RPMI7951 (cell line): ENCODE measurements at places on chromosomes 16 and 17. TPM values are rescaled to one million over a fixed set of nuclear protein-coding genes. Genes with fewer than 3 reads are reported as not detected.

CAPNS2 gene
- total RNA-seq = 0.20 and 0.60 TPM in 2 replicates

CEP112 gene
- total RNA-seq = 3.1 and 5.9 TPM in 2 replicates

WNT3 gene
- total RNA-seq = 0.20 and 0.96 TPM in 2 replicates

GRCh38 chr17:46763416-46763815 lies 55.1 kb downstream of the WNT3 start:
- DNase-seq = no peak

DNA sequence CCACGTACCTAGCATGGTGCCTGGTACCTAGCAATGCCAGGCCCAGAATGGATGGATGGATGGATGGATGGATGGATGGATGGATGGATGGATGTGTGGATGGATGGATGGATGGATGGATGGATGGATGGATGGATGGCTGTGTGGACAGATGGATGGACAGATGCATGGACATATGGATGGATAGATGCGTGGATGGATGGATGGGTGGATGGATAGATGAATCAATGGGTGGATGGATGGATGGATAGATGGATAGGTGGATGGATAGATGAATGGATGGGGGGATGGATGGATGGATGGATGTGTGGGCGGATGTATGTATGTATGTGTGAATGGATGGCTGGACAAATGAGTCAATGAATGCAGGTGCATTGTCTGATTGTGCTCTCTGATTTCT lies 12.6 kb downstream of the GPR139 start:
- no peak for DNase-seq

FSCN2 gene
- not detected in 2 replicates for total RNA-seq

SPATA32 gene
- not detected in 2 replicates for total RNA-seq

GRCh38 chr16:87499189-87499486 lies 6.3 kb upstream of the ZCCHC14 start:
- peak; percentile 77 for DNase-seq

DNA sequence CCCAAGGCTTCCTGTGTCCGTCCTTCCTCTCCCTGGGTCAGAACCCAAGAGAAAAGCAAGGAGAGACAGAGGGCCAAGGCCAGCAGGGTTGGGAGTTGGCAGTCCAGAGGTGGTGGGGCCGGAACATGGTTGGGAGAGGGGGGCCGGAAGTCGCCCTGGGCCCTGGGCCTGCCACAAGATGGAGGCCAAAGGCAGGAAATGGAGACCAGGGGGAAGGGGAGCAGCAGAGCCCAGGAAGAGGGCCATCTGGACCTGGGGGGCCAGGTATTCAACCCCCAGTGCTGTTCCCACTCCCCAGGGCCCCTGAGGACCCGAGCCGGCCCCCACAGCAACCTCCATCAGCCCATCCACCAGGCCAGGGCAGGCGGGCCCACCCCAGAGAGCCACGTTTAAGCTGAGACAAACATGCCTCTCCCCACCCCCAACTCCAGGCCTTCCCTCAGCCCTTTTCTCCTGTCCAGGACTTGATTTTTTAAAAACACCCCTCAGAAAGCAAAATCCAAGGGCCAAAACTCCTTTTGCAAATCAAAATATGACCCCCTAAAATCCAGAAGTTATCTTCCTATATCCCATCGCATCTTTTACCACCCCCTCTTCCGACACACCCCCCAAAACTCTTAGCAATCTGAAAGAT lies 4.4 kb upstream of the BCL6B start:
- no peak for DNase-seq

- DNase-seq = no peak
Measured at GRCh38 chr16:50305441-50306061, 39.2 kb downstream of the ADCY7 start.

DNA sequence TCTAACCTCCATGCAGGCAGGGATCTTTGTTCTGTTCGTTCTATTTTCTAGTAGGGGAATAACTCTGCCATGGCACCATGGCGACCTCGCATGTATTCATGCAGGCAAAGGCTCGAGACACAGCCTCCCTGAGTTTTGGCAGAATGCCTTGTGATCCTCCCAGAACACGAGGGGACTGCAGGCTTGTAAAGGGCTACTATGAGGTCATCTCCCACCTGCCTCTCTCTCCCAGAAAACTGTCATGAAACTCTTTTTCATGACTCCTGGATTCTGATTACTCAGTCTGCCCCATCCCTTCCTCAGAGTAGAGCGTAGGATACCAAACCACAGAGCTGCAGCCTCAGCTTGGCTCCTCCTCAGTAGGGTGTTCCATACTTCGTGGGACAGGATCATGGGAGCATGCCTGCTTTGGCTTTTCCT lies 64.3 kb downstream of the IGF2BP1 start:
- DNase-seq = peak; percentile 56

DNA sequence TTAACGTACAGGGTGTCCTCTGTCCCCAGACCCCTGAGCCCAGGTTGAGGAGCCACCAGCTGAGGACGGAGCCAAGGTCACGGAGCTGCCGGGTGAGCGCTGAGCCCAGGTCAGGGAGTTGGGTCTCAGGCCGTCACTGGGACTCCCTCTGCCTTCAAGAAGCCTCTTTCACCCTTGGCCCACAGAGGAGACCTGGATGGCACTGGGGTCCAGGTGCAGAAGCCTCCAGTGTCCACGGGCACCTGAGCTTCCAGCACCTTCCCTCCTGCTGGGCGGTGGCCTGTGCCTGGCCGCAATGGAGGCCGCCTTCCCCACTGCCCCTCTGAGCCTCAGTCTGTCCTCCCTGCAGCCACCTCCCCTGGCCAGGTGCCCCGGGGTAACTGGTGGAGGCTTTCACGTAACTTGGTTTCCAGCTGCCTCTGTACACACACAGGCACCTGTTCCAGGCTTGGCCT lies 31.6 kb upstream of the CDH15 start:
- no peak for DNase-seq

- peak; percentile 51 for DNase-seq
Measured at GRCh38 chr17:3639981-3640596, 3.5 kb downstream of the CTNS start.

KRTAP16-1 gene
- total RNA-seq = not detected in 2 replicates

- DNase-seq = no peak
Measured at GRCh38 chr16:34078691-34079090, 619.3 kb downstream of the TP53TG3F start.

UTP18 gene
- total RNA-seq = 51.8 and 52.4 TPM in 2 replicates

PPP1R1B gene
- total RNA-seq = 0.48 TPM in 1 of 2 replicates, not detected in the other

DNA sequence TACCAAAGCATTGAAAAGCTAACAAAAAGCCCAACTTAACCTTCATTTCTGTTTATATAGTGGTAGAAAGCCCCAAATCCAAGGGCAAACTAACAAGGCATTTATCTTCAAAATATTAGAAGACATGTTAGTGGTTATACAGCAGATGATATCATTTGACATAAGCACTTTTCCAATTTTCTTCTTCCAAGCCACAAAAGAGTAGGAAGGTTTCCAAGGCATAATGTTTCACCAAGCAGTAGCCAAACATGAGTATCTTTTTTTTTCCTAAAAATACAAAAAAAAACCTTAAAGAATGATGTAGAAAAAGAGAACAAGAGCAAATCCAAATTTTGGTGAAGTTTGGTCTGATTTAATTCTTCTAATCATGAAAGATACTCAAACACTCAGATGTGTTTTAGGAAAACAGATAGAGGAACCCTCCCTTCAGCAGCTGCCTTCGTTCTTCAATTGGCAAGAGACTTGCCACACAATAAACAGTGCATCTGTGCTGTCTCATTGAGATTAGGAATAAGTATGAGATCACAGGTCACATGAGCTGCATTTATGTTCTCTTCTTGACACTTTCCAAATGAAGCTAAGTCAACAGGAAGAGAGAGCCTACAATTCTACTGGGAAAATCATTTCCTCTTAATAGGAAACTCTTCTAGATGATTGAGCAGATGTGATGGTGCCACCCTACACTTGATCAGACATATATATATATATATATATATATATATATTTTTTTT lies 106.7 kb downstream of the TTC19 start:
- DNase-seq = peak; percentile 1

DNA sequence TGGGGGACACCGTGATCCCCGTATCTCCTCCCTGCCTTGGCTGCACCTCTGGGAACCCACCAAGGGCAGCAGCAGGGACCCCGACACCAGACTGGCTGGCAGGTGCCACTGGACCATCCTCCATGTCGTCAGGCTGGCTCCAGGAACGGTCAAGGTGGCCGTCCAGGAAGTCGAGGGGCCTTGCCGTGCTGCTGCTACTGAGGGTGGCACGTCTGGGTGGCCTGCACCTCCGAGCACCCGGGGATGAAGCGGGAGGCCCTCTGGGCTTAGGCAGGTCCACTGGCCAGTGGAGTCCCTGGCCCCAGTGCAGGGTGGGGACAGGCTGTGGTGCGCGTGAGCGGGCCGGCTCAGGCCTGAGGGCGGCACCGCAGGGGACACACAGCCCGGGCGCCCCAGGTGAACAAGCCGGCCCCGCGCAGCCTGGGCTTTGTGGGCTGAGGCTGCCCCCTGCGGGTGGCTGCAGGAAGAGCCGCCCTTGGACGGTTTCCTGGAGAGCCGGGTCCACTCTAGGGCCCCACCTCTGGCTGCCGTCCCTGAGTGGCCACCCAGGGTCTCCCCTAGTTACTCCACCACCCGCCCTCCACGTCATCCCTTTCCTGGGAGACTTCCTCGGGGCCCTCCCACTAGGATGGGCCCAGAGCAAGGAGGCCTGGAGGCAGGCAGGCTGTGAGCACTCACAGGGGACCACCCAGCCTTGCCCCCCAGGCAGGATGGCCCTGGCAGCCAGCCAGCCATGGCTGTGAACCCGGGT lies 42.8 kb upstream of the ZC3H18 start:
- DNase-seq = peak; percentile 34

GRCh38 chr17:76793775-76794174 lies 55.9 kb downstream of the MFSD11 start:
- DNase-seq = peak; percentile 56

SLC5A11 gene
- not detected in 2 replicates for total RNA-seq

DNA sequence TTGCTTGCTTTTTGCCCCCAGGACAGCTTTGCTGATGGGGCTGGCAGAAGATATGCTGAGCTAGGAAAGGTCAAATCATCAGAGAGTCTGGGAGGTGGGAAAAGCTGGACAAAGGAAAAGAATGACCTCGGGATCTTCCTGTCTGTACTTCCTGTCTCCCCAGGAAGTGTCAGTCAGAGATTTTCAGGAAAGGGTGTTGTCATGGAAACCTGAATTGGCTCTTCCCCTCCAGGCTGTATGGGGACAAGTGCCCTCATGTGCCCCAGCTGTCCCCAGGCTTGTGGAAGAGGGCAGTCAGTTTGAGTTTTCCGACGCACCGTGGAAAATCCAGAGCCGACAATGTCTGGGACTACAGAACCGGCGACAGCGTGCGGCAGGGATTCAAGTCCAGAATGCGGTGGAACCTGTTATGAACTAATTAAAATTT lies 122.7 kb upstream of the ZFHX3 start:
- peak; percentile 48 for DNase-seq

GRCh38 chr17:2736956-2737355 lies 12.5 kb downstream of the CCDC92B start:
- DNase-seq = no peak

- no peak for DNase-seq
Measured at GRCh38 chr17:142876-143784, 5.8 kb downstream of the SCGB1C2 start.

GRCh38 chr17:65418622-65419021 lies 142.8 kb downstream of the AXIN2 start:
- no peak for DNase-seq

ALOXE3 gene
- 0.12 TPM in 1 of 2 replicates, not detected in the other for total RNA-seq

DNA sequence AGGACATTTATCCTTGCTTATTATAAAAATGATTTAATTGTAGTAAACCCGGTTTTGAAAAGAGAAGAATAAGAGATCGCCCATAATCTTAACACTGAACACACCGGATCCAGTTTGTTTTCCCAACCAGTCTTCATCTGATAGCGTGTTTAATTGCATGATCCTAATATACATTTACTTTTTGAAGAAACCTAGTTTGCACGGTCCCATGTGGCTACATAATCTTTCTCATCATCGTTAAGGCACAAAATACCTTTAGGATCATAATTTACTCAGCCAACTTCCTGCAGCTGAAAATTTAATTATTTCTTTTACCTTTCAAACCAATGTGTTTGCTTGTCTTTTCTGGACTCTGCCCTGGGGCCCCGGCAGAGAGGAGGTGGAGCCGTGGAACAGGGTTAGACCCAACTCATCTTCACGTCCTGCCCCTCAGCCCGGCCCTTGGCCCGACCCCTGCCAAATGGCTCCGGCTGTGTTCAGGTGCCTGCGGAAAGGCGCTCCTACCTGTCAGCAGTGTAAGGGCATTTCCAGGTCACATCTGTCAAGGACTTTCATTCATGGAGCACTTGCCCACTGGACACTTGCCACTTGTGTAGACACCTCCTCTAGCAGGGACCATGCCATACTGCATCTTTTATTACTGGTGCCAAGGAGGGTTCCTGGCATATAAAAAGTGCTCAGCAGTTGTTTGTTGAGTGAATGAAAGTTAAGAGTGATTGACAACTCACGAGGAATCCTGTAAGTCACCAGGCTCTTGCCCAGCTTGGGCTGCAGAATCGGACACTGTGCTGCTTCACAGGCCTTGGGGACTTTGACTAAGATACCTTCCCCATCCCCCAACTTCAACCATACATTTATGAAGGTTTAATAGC lies 28.6 kb downstream of the SMARCE1 start:
- DNase-seq = no peak

IL21R gene
- 1.1 and 2.1 TPM in 2 replicates for total RNA-seq

- DNase-seq = peak; percentile 51
Measured at GRCh38 chr17:16911141-16911937, 60.6 kb downstream of the TNFRSF13B start.
